ENCODE measurements at places on chromosomes 13 and 19.

DNA sequence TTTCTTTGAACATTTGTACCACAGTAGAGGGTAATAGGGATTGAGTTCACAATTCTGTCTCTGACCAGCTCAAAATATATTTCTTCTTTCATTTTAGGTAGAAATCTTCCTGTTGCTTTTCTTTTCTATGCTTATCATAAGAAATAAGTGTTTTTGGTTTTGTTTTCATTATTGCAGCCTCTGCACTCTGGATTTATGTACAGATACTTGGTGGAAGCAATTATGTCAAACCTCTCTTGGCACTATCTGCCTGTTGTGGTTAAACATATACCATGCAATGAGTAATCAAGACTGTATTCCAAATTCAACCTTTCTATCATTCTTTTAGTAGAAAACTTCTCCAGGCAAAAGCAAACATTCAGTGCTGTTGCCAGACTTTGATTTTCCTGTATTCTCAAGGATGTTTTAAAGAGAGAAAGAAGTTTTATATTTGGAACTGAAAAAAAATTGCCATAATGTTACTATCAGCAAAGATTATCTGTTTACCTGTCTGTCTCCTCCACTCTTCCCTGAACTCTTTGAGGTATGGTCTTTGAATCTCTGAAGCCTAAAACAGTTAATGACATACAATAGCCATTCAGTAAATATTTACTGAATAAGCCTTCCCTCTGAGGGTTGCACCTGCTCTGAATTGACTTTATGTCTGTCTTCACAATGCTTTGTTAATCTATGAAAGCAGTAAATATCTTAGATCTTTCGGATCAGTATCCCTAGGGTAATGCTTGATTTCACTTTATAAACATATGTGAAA, 612.5 kb upstream of the PRR20A start:
- no peak for DNase-seq

- DNase-seq: no peak
Observed at GRCh38 chr19:34601071-34601470, 75.9 kb downstream of the SCGB2B2 start.

- DNase-seq: no peak
Observed at GRCh38 chr13:100600915-100601314, 12.3 kb upstream of the GGACT start.

DNA sequence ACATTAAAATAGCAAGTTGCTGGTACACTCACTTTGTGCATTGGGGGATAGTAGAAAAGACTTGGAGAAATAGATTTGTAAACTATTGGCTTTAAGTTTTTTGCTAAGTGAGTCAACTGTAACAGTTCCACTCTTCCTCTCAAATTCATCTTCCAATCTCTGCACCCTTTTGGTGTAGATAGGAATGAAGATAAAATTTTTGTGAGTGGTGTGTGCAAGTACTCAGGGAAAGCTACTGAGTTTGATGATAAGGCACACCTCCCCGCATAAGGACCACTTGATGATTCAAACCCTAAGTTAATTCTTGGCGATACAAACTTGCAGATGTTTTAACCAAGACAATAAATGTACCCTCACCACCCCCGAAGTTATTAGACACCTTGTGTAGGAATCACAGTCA, 168.3 kb upstream of the SLITRK1 start:
- DNase-seq: no peak

- DNase-seq: no peak
Observed at GRCh38 chr19:14954071-14954655, 12.9 kb downstream of the OR7C2 start.

DNA sequence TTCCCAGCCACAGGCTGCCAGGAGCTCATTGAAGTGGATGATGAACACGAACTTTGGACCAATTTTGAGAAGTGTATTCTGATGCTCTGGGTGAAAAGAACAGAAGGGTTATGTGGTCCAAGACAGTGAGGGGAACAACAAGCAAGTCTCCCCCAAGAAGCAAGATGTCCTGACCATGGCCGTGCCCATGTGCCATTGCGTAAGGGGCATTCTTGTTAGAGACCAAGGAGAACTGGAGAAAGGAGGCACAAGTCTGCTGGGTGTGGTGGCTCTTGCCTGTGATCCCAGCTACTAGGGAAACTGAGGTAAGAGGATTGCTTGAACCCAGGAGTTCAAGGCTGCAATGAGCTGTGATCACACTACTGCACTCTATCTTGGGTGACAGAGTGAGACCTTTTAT, 27.0 kb upstream of the UBAC2 start:
- no peak for DNase-seq

- DNase-seq: no peak
Observed at GRCh38 chr19:52673014-52673413, 34.9 kb upstream of the ZNF83 start.

- DNase-seq: no peak
Observed at GRCh38 chr19:31406106-31406505, 56.9 kb upstream of the TSHZ3 start.

DNA sequence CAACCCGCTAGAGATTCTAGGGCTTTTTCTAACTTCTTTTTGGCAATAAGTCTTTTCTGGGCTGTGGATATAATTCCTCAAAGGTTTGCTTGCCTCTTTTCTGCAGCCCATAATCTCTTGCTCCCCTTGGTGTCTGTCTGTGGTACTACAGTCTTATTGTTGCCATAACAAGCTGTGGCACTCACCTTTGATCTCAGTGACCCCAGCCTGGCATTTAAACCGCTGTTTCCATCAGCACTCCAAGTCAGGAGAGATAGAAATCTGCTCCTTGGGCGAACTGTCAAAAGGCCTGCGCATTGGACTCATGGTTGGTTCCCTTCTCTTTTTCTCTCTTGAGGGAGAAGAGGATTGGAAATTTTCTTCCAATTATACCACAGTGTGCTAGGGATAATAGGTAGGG, 14.5 kb upstream of the MPHOSPH8 start:
- DNase-seq: no peak

- DNase-seq: peak; percentile 58
Observed at GRCh38 chr13:113061796-113062425, 43.7 kb upstream of the F7 start.

- DNase-seq: no peak
Observed at GRCh38 chr19:5484398-5485285, 29.4 kb downstream of the ZNRF4 start.

GRCh38 chr19:56356944-56357343, 36.4 kb downstream of the ZNF582 start:
- no peak for DNase-seq

DNA sequence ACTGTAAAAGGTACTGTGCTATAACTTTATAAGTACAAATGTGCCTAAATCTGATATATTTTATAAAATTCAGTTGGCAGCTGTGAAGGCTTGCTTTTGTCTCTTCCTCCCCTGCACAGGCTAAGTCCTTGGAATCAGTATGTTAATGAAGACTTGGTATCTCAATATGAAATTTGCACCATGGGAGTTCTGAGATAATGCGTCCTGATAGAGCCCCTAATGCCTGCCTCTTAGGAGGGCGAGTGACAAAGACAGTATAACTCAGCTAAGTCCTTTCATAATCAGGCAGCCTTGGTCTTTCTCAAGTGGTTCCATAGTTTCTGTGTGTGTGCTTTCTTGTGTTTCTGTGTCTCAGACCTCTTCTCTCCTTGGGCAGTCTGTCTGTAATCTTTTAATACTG, 14.7 kb downstream of the LRCH1 start:
- no peak for DNase-seq

GRCh38 chr13:58051807-58052375, 420.3 kb downstream of the PCDH17 start:
- no peak for DNase-seq

DNA sequence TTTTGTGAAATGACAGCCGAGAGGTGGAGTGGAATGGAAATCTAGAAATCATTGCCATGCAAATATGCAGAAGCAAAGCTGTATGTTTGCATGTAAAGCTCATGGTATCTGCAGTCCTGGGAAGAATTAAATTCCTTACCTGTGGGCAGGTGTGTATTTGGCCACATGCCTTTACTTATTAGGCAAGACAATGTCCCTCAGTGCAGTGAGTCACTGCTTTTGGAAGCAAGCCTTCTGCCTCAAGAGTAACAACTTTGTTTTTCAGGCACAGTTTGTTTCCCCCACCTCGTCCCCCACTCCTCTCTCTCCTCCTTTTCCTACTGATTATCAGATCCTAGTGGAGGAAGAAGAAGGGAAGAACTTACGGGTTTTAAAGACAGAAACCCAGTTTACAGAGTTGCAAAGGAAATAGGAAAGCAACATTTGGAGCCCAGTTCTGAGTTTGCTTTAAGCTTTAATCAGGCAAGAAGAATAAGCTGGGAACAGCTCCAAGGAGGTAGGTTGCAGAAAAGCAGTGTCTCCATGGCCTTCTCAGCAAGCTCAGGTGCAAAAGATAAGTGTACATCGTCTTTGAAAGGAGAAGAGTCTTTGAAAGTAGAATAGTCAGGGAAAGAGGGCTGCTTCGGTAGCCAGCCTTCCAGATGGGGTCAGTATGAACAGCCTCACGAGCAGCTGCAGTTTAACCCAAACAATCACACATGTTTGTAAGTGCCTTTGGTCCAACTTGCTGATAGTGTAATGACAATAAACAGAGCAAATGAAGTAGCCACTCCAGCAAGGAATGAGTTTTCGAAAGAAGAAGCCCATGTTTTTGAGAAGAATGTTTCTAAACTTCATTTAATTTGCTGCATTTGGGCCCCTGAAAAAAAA, 190.1 kb downstream of the KLF5 start:
- no peak for DNase-seq

DNA sequence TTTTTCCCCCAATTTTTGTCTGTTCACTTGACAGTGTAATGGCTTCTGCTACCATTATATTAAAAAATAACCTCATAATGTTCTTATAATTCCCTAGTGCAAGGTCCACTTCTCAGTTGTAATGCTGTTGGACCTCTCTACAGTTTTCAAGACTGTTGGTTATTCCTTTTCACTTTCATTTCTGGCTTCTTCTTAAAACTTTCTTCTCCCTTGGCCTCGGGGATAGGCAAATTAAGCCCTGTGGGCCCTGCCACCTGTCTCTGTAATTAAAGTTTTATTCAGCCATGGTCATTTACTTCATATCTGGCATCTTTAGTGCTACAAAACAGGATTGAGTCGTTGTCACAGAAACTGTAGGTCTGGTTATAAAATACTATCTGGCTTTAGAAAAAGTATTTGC, 313.5 kb downstream of the KLF12 start:
- DNase-seq: no peak

- no peak for DNase-seq
Observed at GRCh38 chr13:114131583-114132418, 622 bp downstream of the RASA3 start.

DNA sequence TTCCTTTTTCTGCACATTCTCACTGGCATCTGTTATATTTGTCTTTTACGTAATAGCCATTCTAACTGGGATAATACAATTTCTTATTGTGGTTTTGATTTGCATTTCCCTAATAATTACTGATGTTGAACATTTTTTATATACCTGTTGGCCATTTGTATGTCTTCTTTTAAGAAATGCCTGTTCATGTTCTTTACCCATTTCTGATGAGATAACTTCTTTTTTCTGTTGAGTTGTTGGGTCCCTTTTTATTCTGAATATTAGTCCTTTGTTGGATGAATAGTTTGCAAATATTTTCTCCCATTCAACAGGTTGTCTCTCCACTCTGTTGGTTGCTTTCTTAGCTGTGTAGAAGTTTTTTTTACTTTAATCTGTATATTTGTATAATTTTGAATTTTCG, 147.7 kb upstream of the TRPC4 start:
- no peak for DNase-seq

GRCh38 chr13:26495750-26496149, 61.7 kb upstream of the WASF3 start:
- no peak for DNase-seq

- no peak for DNase-seq
Observed at GRCh38 chr19:48741129-48741999, 954 bp upstream of the RASIP1 start.

DNA sequence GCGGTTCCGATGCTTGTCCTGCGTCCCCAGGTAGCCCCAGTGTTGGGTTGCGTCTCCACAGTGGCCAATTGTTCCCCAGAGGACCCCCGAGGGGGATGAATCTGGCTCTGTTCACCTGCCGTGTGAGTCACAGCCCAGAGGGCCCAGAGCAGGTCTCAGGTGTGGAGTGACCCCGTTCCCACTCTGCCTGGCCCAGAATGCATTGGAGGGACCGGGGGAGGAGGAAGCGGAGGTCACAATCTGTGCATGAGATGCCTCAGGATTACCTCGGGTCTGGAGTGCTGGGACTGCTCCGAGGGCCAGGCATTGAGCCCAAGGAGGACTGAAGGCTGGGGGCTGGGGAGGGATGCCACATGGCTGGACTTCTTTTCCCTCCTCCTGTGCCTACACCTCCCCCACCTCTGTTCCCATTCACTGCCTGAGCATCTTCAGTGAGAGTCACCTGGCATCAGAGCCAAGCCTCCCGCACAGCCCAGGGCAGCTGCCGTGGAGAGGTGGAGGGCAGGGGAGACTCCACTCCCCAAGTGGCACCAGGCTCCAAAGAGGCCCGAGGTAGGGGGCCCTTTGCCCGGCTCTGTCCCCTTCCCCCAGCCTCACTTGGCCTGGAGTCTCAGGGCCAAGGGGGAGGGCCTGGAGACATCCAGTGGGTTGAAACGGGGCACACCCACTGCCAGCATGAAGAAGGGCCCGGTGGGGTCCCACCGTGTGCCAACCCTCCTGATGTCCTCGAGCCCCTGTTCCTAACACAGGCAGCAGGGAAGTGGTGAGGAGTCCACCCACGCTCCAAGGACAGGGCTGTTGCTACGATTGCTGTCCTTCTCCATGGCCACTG, 81.1 kb downstream of the CHST8 start:
- DNase-seq: peak; percentile 65

- DNase-seq: no peak
Observed at GRCh38 chr19:20969498-20969897, 46.4 kb downstream of the ZNF85 start.

DNA sequence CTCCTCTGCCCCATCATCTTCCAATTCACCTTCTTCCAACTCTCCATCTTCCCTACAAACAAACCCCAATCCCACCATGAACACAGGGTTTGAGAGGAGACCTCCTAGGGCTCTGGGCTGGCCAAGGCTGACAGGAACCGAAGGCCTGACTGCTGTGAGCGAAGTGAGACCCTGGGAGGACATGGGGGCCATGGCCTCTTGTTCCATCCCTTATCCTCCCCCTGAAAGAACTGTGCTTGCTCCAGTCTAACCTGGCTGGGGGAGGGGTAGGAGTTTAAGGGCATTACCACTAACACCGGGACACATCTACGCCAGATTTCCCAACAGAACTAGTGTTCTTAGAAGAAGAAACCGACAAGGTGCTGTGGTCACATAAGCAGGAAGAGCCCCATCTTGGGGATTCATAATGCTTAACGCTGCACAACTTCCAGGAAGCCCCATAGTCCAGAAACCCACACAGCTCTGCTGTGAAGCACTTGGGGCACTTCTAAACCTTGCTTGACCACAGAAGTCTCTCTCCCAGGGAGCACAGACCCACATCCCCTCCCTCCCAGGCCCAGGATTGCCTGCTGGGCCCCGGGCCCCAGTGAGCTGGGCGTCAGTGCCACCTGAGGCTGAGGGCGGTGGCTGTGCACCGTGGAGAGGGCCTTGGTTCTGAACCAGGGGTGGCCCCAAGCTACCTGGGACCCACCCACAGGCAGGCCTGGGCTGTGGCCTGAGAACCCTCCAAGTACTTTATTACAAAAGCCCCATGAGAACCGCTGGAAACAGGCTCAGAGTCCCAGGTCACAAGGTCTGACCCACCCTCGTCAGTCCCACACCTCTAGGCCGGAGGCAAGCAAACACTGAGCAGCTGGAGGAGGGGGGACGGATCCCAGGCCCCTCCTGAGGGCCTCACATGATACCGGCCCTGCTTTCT, 18.8 kb downstream of the ZC3H4 start:
- no peak for DNase-seq

Data from suprapubic skin (tissue), 4 donors.